ENCODE measurements at places on chromosomes 16 and 17.

DNA sequence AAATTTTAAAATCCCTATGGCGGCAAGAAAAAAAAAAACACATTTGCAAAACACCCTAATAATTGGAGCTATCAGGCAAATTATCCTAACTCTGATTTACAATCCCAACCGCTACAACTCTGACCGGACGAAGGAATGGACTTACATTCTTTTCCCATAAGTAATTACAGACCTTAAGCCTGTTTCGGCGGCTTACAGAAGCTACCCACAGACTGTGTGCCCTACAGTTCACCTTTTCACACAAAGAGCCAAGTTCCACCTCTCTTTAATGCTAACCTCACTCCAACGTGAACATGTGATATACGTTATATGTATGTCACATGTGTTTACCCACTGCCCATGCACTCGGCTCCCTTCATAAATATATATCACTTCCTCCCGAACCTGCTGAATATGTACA lies 8.7 kb upstream of the MEAK7 start:
- no peak for DNase-seq

DNA sequence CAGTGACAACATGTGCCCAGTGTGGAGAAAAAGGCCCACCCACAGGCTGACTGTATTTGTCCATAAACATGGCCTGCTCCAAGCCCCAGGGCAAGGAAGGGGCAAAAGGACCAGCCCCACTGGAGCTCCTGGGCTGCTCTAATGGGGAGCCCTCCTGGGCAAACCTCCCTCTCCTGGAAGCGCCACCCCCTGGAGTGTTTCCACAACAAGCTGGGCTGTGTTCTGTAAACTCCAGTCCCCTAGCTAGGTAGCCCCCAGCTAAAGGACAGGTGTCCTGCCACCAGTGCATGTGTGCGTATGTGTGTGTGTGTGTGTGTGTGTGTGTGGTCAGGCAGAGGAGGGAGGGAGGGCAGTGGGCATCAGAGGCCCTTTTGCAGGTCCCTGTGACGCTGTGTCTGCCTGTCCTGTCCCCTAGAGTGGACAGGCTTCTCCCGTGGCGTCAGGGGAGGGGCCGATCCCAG lies 11.3 kb upstream of the STAC2 start:
- no peak for DNase-seq

GRCh38 chr17:27920569-27920968 lies 27.4 kb upstream of the LYRM9 start:
- DNase-seq, result no peak

DNA sequence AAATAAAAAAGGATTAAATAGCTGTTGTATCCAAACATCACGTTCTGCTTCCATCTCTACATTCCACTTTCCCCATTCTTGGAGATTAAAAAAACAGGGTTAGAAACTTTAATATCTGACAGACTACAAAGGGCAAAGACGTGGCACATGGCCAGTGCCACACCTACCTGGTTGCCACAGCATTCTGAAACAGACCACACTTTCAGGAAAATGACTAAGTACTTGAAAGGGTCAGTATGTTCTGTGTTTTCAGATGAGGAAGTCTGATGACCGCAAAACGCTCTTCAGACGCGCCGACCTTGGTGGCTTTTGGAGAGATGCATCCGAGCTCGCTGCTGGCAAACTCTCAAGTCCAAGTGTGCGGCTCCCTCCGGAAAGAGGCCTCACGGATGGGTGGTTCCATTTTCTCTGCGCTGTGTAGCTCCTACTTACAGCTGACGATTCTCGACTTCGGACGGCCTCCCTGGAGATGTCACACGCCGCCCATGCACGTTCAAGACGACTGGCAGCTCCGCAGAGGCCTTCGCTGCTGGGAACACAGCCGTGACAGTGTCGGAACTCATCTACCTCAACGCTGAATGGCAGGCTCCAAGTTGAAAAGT lies 15.5 kb downstream of the MAP1LC3B start:
- DNase-seq, result no peak

GRCh38 chr17:45940293-45940692 lies 45.9 kb downstream of the MAPT start:
- no peak for DNase-seq

DNA sequence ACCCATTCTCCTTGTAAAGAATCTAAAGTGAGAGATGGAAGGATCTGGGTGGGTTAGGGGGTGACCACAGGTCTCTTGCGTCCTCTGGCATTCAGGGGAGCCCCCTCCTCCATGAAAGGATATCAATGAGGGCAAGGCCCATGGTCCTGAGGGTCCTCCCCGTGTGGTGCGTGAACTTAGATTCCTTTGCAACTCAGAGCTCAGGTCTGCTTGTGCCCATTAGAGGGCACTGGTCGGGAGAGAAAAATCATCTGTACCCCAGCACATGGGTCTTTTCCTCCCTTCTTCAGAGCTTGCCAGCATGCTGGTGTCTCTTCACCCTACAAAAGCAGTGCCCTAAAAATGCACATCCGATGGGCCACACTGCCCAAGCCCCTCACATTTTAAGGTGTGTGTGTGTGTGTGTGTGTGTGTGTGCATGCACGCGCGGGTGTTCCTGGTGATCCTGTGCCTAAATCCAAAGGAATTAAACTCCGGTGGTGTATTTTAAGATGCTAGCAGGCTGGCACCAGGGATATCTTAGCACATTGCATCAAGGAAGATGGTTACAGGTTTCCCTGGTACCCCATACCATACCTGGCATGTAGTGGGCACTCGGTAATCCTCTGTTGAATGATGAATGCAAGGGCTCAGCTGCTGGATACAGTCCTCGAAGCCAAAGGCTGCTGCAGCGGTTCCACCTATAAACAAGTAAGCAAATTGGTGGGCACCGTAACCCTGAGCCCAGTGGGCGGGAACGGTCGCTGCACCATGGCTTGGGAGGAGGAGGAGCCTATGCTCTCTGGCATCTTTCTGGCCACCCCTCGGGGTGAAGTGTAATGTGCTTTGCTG lies 4.7 kb downstream of the C1QTNF1 start:
- DNase-seq, result no peak

GRCh38 chr16:49639739-49640431 lies 216.0 kb downstream of the ZNF423 start:
- no peak for DNase-seq

GRCh38 chr17:45006927-45007461 lies 38.9 kb upstream of the C1QL1 start:
- DNase-seq, result no peak

- DNase-seq, result no peak
These were observed 7.0 kb upstream of the SPATA2L start for GRCh38 chr16:89708481-89708931.

GRCh38 chr16:19784183-19784736 lies 66.2 kb downstream of the IQCK start:
- DNase-seq, result no peak

- no peak for DNase-seq
These were observed 54.5 kb upstream of the ADORA2B start for GRCh38 chr17:15890279-15890892.

DNA sequence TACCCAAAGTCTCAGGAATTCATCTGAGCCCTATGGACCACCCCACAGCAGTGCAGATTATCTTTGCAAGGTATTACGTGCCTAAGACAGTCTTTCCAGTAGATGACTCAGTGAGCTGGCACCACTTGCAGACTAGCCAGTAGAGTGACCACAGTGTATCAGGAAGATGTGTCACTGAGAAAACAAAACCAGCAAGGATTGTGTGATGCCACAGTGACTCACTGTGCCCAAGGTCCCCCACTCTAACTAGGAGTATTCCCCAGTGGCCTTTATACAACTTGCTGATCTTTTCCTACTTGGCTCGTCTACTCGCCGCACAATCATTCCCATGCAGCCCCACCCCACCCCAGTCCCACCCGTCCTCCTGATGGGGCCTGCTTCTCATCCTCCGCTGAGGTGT lies 26.8 kb upstream of the PRKCA start:
- DNase-seq, result no peak

DNA sequence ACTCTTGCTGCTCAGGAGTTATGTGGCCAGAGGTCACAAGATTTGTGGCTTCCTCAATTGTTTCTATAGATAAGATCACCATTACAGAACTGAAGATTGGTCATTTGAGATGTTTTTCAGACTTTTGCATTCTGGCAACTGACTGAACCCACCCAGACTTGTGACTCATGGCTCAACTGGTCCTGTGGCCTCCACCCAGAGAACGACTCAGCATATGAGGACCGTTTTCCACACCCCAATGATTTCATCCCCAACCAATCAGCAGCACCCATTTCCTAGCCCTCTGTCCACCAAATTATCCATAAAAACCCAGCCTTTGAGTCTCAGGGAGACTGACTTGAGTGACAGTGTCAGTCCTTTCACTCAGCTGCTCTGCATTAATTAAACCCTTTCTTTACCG lies 143.2 kb upstream of the ASIC2 start:
- no peak for DNase-seq

- no peak for DNase-seq
These were observed 3.7 kb downstream of the DUSP14 start for GRCh38 chr17:37493249-37494027.

GRCh38 chr16:49483251-49483650 lies 109.6 kb downstream of the C16orf78 start:
- no peak for DNase-seq

- DNase-seq, result no peak
These were observed 143.3 kb downstream of the PARN start for GRCh38 chr16:14486520-14487303.

GRCh38 chr16:47424846-47425245 lies 36.0 kb downstream of the ITFG1 start:
- no peak for DNase-seq

GRCh38 chr16:23235176-23235575 lies 52.6 kb downstream of the SCNN1G start:
- no peak for DNase-seq

GRCh38 chr17:74187761-74188160 lies 15.7 kb upstream of the RPL38 start:
- DNase-seq, result no peak

DNA sequence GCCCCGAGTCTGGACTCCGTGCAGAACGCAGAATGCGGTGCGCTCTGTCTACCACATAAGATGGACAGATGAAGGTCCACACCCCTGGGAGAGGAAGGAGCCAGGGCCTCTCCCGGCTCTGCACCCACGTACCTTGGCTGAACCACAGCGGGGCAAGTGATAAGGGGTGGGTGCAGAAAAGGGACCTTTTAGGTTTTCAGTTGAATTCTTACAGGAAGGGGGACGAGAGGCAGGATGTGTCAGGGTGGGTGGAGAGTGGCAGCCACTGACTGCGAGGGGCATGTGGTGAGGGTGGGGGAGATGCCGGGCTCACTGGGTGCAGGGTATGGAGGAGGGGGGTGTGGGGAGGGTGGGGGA lies 372 bp downstream of the CD300A start:
- DNase-seq, result no peak

Measured in stimulated activated CD8-positive, alpha-beta memory T cell treated with anti-CD3 and anti-CD28 coated beads, Interleukin-2, amount 100 ng/mL, for 1 hour (primary cell).